ENCODE measurements at places on chromosomes 7 and 10.

DNA sequence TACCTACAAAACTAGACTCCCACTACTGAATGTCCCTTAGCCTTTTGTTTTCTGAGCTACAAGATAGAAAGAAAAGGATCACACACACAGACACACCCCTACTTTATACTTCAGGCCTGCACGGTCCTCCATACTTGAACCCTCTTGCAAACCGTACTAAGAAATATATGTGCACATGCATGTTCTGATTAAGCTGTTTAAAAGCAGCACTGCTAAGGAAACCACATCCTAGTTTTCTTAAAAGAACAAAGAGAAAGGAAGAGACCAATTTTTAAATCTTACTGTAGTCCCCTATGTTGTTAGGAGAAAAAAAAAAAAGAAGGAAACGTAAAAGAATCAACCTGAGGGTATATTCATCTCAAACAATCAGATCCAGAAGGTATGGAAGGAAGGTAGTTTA, 501.2 kb downstream of the PARD3 start:
- no peak for DNase-seq

- DNase-seq: no peak
Observed at GRCh38 chr10:45419676-45420025, 45.6 kb downstream of the ALOX5 start.

- DNase-seq: no peak
Observed at GRCh38 chr7:48182718-48183369, 11.6 kb downstream of the ABCA13 start.

- no peak for DNase-seq
Observed at GRCh38 chr10:67520924-67521520, 175.0 kb downstream of the CTNNA3 start.

GRCh38 chr7:25522727-25523126, 294.4 kb upstream of the NPVF start:
- DNase-seq: no peak

- DNase-seq: no peak
Observed at GRCh38 chr10:24826009-24826408, 102.3 kb upstream of the ARHGAP21 start.

DNA sequence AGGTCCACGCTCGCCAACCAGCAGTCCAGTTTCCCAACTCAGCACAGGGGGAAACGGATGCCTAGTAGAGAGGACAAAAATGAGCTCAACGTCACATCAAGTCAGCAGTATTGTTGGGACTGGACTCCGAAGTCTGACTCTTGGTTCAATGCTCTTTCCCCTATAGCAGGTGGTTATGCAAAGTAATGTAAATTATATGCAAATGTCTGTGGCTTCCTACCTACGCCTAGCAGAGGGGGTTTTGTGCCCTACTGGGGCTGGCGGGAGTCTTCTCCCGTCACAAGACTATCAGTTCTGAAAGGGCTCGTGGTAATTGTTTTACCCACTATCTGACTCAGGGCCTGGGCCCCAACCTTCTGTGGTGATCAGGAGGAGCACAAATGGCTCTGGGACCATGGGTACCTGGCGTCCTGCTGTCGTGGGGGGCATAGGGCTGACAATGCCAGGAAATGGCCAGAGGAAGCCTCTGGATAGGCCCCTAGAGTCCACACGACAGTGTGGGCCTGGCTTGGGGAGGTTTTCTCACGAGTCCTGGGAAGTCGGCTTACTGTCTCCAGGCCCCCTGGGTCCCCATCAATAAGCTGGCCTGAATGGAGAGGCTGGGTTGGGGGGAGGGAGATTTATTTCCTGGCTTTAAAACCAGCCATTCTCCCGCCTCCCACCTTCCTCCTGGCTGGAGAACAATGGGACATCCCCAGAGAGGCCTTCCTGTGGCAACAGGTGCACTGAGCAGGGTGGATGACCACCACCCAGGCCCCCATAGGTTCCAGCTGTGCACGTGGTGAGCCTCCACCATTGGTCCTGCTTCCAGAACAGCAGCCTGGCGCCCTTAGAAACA, 41.8 kb downstream of the UNC5B start:
- DNase-seq: no peak

DNA sequence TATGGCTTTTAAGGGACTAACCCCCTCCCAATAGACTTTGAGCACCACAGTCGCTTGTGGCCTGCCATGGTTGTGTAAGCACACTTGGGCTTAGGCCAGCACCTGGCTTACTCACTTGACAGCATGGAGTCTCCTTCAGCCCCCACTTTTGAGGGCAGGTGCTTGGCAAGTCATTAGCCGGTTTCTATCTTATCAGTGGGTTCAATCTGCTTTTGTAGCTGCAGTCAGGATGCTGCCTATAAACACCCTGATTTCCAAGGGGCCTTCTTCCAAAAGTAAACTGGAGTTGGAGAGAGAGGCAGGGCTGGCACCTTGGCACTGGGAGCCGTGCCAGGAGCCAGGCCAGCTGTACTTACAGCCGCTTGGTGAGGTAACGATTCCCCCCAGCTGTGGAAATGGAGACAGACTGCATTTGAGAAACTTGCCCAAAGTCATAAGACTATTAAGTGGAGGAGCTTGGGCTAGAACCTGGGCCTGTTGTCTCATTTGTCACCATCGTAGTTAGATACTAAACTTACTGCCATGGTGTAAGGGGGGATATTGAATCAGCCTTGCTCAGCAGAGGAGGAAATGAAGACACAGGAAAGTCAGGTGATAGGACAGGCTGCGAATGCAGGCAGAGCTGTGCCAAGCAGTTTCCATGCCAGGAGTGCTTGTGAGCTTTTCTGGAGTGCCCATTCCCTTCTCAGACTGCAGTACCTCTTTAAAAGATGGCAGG, 92.2 kb upstream of the EFCAB10 start:
- DNase-seq: no peak

DNA sequence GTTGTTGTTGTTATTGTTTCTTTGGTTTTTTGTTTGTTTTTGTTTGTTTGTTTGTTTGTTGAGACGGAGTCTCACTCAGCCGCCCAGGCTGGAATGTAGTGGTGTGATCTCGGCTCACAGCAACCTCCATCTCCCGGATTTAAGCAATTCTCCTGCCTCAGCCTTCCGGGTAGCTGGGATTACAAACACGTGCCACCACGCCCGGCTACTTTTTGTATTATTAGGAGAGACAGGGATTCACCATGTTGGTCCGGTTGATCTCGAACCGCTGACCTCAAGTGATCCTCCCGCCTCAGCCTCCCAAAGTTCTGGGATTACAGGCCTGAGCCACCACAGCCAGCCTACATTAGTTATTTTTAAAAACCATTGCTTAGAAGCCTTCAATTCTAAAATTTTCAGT, 45.0 kb downstream of the FOXP2 start:
- no peak for DNase-seq

- no peak for DNase-seq
Observed at GRCh38 chr7:130139193-130139960, 65.8 kb downstream of the TMEM209 start.

Data from esophagus squamous epithelium (tissue), 5 donors.